ENCODE measurements at places on chromosomes 2 and 18.

GRCh38 chr2:75466708-75467311 is 93.9 kb downstream of the EVA1A start:
- DNase-seq: no peak

- DNase-seq: no peak
These were observed 70.2 kb upstream of the GALNT3 start for GRCh38 chr2:165864296-165864695.

- DNase-seq: no peak
These were observed 99.3 kb upstream of the LRATD1 start for GRCh38 chr2:14533131-14533757.

GRCh38 chr2:138137949-138138348 is 173.7 kb downstream of the HNMT start:
- no peak for DNase-seq

- DNase-seq: no peak
These were observed 156.8 kb downstream of the TMEM200C start for GRCh38 chr18:5738526-5738925.

- DNase-seq: no peak
These were observed 38.5 kb downstream of the NCK2 start for GRCh38 chr2:105783151-105783738.

GRCh38 chr2:200479692-200480265 is 30.1 kb downstream of the KCTD18 start:
- peak; percentile 19 for DNase-seq

DNA sequence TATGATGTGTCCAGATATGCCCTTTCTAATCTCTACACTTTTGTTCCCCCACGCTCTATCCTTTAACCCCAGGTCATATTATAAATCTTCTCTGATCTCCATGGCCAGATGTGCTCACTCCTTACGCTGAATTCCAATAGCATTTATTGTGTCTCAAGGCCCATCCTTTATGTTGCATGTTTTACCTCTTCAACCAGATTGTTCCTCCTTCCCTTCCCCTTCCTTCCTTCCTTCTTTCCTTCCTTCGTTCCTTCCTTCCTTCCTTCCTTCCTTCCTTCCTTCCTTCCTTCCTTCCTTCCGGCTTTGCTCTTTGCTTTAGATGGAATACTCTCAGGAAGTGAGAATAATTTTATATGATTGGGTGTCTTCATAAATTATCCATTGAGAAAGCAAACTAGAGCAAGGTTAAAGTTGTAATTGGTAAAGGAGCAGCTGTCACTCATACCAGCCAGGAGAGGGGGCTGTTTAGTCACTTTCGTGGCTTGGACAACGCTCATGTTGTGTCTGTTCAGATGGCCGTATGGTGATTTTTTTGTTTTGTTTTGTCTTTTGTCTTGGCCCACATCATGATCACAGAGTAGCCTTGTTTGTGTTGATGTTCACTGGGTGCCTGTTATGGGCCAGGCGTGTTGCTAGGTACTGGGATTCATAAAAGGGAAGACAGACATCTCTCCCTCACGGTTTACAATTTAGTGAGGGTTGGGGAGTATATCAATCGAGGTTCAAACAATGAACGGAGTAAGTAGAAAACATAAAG is 68.0 kb downstream of the DAW1 start:
- no peak for DNase-seq

DNA sequence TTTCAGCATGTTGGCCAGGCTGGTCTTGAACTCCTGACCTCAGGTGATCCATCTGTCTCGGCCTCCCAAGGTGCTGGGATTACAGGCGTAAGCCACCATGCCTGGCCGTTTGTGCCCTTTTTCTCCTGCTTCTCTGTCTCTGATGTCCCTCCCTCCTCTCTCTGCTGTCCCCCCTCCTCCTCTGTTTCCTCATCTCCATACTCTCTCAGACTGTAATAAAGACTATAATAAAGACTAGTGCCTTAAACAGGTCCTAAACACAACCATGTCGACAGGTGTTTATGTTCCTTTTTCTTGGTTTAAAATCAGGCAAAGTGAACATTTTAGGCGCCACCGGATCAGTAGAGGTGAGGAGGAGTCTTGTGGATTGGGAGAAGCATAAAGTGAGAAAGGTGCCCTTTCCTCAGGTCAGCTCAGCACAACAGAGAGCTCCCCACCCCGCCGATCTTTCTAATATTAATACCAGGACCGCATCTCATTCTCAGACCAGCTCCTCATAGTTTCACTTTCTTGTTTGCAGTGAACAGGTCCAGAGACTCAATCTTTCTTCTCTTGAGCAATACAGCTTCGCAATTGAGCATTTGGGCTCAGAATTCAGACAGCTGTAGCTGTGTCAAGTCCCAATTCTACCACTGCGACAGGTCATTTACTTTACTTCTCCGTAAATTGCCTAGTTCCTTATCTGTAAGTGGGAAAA is 23.7 kb downstream of the TIMM21 start:
- no peak for DNase-seq

DNA sequence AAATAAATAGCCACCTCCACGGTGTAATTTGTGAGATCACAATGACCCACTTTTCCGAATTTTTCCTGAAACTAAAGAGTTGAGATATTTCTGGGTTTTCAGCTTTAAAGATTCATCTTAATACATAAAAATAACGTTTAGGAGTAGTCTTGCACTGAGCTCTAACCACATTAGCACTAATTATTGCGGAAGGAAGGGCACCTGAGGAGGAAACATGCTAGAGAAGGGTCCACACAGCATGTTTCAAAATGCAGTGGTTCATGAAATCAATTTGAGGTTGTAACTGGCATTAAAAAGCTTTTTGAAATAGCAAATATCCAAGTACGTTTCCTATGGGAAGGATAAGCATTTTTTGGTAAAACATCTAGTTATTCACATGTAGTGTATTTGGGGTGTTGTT is 8.4 kb downstream of the INPP4A start:
- DNase-seq: no peak

DNA sequence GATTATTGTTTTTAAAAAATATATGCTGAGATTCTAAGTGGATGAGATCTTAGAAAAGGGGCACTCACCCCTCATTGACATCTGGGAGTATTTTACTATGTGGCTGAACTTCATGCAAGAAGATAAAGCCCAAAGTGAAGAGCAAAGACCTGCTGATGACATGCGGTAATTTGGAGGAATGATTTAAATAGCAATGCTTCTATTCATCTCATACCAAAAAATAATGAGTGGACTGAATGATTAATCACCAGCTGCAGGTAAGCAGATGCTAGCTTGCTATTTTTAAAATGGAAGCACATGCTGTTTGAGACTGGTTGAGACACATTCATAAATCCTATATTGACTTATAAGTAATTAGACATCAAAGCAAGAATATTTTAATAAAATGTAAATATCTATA is 12.7 kb upstream of the CDK15 start:
- no peak for DNase-seq

DNA sequence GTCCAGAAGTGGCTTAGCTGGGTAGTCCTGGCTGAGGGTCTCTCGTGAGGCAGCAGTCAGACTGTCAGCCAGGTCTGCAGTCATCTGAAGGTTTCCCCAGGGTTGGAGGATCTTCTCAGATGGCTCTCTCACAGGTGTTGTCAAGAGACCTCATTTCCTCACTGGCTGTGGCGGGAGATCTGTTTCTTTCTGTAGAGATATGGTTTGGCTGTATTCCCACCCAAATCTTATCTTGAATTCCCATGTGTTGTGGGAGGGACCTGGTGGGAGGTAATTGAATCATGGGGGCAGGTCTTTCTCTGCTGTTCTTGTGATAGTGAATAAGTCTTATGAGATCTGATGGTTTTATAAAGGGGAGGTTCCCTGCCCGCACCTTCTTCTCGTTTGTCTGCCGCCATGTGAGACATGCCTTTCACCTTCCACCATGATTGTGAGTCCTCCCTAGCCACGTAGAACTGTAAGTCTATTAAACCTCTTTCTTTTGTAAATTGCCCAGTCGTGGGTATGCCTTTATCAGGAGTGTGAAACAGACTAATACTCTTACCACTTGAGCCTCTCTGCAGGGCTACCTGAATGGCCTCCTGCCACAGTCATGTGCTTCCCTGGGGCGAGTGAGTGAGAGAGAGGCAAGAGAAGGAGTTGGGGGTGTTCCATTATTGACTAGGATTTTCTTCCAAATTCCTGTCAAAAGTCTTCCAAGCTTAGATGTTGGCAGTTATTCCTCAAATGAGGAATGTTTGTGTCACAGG is 23.6 kb downstream of the MALT1 start:
- no peak for DNase-seq

DNA sequence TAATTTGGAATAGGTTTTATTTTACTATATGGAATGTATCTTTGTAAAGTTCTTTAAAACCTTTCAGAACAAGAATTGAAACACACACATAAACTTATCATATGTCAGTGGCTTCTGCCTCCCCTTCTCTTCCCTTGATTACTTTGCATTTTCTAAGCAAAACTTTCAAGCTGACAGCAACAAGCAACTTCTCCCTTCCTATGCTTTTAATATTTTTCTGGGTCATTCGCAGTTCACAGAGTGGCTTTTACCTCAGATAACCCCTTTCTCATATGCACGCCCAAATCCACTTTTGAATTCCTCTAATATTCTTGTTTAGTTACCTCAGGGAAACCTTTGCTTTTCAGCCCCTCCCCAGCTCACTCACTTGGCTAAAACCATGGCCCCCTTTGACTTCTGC is 36.7 kb upstream of the CDC42EP3 start:
- no peak for DNase-seq

DNA sequence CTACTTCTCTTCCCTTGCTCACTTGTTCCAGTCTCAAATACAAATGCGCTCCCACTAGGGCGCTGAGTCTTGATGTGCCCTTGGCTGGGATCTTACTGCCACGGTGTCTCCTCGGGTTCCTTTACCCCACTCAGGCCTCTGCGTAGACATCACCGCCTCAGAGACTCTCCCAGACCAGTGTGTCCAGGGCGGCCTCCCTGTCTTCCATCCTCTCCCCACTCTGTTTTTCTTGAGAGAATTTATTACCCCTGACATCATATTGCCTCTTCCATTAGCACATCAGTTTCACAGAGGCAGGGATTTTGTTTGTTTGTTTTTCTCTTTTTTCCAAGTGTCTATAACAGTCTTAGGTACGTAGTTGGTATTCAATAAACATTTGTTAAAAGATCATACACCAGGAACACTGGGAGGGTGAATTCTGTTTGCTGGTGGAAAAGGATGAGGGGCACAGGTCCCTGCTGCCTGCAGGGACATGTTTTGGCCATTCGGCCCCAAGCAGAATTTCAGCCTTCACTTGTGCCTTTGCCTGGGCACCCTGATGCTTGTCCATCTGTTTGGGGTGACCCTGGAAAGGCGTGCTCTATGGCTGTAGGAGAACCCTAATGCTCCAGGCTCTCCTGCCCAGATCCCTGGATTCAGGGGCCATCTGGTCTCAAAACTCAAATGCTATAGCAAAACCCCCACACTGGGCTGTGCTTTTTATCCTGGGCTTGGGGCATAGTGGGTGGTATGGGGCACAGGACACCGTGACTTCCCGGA is 55.0 kb downstream of the RPL37A start:
- DNase-seq: no peak

- peak; percentile 5 for DNase-seq
These were observed 25.2 kb upstream of the LCLAT1 start for GRCh38 chr2:30421604-30422443.

DNA sequence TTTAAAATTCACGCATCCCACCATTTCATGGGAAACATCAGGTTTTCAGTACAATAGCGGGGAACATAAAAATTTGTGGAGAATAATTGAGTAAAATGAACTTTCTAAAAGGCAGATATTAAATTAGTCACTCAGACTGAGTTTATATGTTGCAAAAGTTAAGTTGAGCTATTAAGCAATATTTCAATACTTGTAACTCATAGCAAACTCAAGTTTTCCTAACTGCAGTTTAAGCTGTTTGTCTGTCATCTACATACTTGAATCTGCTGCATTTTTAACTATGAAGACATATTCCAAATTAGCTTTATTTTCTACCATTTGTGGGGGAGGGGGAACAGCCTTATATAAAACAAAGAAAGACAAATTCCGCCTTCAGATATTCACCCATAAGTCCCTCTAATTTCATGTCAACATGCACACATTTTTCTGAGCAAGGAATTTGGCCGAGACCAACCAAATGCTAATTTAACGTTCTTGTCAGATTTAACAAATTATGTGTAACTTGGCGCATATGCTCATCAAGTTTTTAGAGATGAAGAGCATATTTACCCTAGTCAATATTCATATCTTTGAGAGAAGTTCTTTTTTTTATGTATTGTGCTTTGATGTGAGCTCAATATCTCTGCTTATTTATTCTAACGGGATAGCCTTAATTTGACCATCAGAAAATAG is 462.9 kb downstream of the TXNL1 start:
- DNase-seq: no peak

DNA sequence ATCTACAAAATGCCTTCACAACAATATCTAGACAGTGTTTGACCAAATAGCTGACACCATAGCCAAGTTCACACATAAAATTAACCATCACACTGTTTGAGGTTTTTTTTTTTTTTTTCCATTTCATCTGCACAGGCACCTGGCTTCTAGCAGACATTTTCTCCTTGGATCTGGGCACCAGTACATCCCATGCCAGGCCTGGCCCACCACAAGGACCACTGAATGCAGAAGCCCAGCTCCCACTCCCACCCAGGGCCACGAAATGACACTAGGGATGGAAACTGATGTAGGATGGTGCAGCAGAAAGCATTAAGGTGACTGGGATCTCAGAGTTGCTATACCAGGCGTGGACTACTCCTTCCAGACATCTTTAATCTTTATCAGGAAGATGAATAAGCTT is 13.0 kb downstream of the TMSB10 start:
- DNase-seq: no peak

DNA sequence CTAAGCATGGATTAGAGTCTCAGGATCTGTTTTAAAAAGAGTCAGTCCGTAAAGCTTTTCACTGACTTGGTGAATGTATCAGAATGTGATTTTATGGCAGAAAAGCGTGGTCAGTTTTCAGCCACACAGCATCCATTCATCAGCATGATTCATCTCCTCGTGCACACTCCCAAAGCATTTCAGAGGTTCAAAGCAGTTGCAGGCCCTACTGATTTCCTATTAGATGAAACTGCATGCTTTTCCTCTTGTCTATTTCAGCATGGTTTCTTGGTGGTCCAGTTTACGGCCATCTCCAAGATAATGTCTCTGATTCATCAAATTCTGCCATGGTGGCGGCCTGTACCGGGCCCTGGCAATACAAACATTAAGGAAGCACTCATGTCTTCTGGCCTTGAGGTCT is 4.8 kb upstream of the PARD6G start:
- no peak for DNase-seq

DNA sequence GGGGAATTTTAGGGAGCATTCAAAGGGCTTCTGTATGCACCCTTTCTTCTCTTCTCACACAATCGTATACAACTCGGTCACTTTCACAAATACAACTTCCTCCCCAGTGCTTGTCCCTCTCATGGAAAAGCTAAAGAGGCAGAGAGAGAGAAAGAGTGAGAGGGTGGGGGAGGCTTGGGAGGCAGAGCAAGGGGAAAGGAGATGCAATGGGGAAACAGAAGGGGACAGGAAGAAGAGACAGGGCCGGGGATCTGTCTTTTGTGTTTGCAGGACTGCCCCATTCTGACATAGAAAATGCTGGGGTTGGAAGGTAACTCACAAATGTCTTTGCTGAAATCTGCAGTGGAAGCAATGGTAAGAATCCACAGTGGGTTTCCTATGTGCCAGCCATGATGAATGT is 2.1 kb upstream of the MC2R start:
- no peak for DNase-seq

- DNase-seq: no peak
These were observed 26.2 kb downstream of the CENPA start for GRCh38 chr2:26811791-26812694.
